ENCODE measurements at places on chromosomes 5 and 9. TPM values are rescaled to one million over a fixed set of nuclear protein-coding genes. Genes with fewer than 3 reads are reported as not detected.
A peak's percentile ranks its signal among the peaks of the same experiment; 100 is the strongest.

DNA sequence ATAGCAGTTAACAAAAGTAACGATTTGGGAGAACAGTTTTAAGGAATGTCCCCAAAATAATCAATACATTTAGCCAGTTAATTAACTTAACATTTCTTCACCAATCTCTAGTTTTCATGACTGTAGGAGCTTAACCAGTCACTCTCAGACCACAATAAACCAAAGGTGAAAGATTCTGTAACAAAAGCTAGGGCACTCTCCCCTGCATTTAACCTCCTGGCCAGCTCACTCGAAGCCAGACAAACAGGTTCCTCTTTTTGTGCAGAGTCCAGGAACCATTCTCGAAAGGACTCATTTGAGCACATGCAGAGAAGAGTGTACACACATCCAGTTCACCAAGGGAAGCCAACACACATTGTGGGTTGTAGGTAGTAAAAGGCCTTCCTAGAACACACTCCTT, 6.5 kb downstream of the IL7R start:
- DNase-seq: peak; percentile 83

- no peak for DNase-seq
Observed at GRCh38 chr9:38118862-38119438, 49.9 kb upstream of the SHB start.

DNA sequence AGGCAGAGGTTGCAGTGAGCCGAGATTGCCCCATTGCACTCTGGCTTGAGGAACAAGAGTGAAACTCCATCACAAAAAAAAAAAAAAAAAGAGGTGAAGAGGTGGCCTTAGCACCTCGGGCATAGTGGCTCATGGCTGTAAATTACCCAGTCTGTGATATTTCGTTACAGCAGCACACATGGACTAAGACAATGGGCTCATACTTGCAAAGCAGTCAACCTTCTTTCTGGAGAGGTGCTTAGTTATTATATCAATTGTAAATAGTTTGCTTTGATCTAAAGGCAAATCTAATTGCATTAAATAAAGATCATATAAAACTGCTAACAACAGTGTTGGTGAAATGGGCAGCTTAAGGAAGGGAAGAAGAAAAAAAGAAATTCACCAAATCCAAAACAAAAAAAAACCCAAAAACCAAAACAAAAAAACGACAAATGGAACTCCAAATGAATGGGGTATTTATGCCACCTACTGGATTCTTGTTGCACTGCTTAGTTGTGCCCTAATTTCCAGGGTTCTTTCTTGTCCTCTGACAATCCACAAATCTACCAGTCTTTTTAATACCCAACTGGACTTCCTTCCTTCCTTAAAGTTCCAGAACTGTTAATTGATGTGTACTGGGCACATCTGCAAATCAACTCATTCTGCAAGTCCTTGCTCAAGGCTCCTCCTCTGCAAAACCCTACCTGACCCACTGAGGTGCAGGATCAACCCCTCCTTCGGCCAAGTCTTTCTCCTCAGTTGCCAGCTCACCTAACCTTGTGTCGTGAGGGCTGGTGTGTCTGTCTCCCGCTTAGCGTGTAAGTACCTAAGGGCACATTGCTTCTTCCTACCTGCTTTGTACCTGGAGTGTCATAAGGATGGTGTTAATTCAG, 35.0 kb upstream of the DMRT1 start:
- peak; percentile 54 for DNase-seq

The GRIN3A gene
- not detected for total RNA-seq

The DMRT3 gene
- not detected for total RNA-seq

The WDR31 gene
- total RNA-seq: 1.7 TPM

All from PC-3 (cell line).